ENCODE measurements at places on chromosomes 16 and 17. TPM values are rescaled to one million over a fixed set of nuclear protein-coding genes. Genes with fewer than 3 reads are reported as not detected.

DNA sequence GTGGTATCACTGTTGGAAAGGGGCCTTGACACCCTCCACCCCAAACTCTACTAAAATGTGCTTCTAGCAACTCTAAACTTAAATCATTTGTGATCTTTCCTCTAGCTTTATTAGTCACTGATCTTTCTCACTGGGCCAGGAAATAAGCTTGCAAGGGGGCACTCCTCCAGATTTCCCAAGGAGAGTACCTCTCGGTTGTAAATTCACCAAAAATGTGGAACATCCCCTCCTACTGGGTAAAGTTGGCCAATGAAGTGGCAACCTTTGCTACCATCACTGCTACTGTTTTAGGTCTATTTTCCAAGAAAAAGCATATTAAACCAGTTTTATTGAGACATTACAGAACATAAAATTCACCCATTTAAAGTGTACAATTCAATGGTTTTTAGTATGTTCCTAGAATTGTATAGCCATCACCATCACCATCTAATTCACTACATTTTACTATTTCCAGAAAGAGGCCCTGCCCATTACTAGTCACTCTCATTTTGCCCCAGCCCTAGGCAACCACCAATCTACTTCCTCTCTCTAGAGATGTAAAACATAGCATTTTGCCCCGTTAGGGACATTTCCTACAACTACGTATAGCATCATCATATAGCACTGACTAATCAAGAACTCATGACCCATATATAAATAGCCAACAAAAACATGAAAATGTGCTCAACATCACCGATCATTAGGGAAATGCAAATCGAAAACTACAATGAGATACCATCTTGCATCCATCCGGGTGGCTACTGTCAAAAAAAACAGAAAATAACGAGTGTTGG, 44.6 kb upstream of the ADCY9 start:
- no peak overlapping the region for H3K4me3 ChIP-seq
- DNase-seq: no peak
- no peak overlapping the region for H3K27ac ChIP-seq
- H3K4me1 ChIP-seq: no peaks in the 10 kb centered on the region

DNA sequence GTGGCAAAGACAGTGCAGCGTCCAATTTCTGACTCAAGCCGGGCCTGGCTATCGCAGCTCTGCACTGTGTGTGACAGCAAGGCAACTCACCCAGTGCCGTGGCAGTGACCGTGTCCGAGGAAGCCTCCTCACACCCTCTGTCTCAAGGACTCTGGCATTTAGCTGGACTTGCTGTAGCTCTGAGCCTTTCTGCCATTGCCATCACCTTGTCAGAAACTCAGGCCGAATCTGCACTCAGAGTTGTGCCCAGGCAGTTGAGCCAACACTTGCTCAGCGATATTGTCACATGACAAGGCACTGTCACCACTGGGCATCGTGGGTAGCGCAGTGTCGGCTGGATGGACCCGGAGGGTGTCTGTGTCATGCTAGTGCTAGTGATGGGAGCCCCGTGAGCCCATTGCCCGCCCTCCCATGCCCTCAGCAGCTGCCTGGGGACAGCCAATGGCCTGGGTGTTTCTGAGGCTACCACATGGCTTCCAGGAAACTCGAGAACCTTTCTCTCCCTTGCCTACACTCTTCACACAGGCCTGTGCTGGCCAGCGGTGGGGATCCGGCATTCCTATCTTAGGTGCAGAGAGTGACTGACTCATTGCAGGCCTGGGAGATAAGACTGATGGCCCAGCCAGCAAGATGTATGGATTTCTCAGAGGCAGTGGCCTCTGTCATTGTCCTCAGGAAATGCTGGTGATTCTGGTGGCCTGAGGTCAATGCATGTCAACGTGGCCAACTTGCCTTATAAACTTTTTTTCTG, 22.1 kb upstream of the STH start:
- no peaks in the 10 kb centered on the region for H3K36me3 ChIP-seq
- peak; percentile 22 for DNase-seq
- peaks cover 42% of the 10 kb centered on the region for H3K27me3 ChIP-seq

DNA sequence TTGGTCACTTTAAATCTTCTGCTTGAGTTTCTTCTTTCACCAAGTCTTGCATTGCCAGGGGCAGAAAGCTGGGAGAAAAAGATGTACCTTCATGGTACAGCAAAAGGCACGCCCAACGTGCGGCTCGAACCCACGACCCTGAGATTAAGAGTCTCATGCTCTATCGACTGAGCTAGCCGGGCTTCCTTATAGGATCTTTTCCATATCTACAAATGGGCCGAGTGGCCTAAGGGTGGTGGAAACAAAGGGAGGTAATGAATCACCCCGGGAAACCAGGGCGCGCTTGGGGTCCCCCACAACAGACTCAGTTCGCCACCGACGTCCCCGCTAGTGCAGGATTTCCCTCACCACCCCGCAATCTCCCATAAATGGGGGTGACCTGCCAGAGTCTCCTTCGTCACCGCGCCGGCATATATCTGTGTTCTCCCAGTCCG, 7.5 kb upstream of the OR1F1 start:
- no peak for DNase-seq
- peaks cover 32% of the 10 kb centered on the region for H3K27me3 ChIP-seq
- H3K4me3 ChIP-seq: no peak overlapping the region
- H3K4me1 ChIP-seq: no peaks in the 10 kb centered on the region
- H3K36me3 ChIP-seq: no peaks in the 10 kb centered on the region

- H3K4me1 ChIP-seq: peaks cover 20% of the 10 kb centered on the region
- no peaks in the 10 kb centered on the region for H3K27me3 ChIP-seq
- H3K4me3 ChIP-seq: no peak overlapping the region
- no peak overlapping the region for H3K27ac ChIP-seq
- DNase-seq: no peak
These were observed 37.1 kb downstream of the MPRIP start for GRCh38 chr17:17079336-17079735.

GRCh38 chr16:588639-588888, 1.3 kb upstream of the RAB40C start:
- peak; percentile 80 for DNase-seq
- H3K27me3 ChIP-seq: no peaks in the 10 kb centered on the region
- 0 out of 2 replicates have a peak, but pooled peaks cover 2% of the 10 kb centered on the region for H3K36me3 ChIP-seq
- H3K4me1 ChIP-seq: peaks cover 18% of the 10 kb centered on the region
- H3K4me3 ChIP-seq: peak overlapping the region; percentile 68
- H3K27ac ChIP-seq: peak overlapping the region; percentile 60

GRCh38 chr16:58454856-58455255, 45.1 kb upstream of the NDRG4 start:
- no peak for DNase-seq
- H3K36me3 ChIP-seq: no peaks in the 10 kb centered on the region
- peaks cover 18% of the 10 kb centered on the region for H3K27me3 ChIP-seq
- H3K4me3 ChIP-seq: no peak overlapping the region

DNA sequence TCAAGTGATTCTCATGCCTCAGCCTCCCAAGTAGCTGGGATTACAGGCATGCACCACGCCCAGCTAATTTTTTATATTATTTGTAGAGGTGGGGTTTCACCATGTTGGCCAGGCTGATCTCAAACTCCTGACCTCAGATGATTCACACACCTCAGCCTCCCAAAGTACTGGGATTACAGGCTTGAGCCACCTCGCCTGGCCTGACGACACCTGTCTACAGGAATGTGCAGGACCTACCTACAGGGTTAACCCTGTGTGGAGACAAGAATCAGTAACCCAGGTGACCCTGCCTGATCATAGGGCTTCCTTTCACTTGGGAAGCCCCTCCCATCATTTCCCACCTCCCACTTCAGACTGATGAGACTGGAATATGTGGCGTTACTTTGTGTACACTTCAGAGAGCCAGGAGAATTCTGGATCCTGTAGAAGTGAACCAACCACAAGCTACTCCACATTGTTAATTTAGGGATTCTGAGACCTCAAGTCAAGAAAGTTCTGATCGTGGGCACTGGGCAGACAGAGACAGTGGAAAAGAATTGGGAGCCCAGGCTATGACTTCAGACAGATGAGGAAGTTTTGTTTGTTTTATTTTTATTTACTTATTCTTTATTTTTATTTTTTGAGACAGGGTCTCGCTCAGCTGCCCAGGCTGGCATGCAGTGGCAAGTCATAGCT, 5.7 kb upstream of the MILR1 start:
- H3K36me3 ChIP-seq: no peaks in the 10 kb centered on the region
- H3K4me1 ChIP-seq: no peaks in the 10 kb centered on the region
- H3K27ac ChIP-seq: no peak overlapping the region
- H3K27me3 ChIP-seq: peaks cover 4% of the 10 kb centered on the region
- DNase-seq: no peak
- H3K4me3 ChIP-seq: no peak overlapping the region

DNA sequence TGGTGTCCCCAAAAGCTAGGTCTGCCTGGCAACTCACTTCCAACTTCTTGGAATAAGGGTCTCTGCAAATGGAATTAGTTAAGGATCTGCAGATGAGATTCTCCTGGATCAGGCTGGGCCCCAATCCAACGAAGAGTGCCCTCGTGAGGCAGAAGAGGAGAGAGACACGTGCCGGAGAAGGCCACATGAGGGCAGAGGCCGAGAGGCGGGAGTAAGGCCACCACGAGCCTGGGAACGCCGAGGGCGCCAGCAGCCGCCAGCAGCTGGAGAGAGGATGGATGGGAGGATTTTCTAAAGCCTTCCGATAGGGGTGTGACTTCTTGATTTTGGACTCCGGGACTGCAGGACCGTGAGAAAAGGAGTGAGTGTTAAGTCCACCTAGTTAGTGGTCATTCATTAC, 76.3 kb downstream of the JPH3 start:
- H3K4me1 ChIP-seq: peaks cover 9% of the 10 kb centered on the region
- no peak overlapping the region for H3K27ac ChIP-seq
- DNase-seq: no peak

GRCh38 chr16:64380751-64381150, 741.1 kb downstream of the CDH11 start:
- H3K4me1 ChIP-seq: no peaks in the 10 kb centered on the region
- no peaks in the 10 kb centered on the region for H3K27me3 ChIP-seq
- no peak for DNase-seq
- no peak overlapping the region for H3K27ac ChIP-seq

DNA sequence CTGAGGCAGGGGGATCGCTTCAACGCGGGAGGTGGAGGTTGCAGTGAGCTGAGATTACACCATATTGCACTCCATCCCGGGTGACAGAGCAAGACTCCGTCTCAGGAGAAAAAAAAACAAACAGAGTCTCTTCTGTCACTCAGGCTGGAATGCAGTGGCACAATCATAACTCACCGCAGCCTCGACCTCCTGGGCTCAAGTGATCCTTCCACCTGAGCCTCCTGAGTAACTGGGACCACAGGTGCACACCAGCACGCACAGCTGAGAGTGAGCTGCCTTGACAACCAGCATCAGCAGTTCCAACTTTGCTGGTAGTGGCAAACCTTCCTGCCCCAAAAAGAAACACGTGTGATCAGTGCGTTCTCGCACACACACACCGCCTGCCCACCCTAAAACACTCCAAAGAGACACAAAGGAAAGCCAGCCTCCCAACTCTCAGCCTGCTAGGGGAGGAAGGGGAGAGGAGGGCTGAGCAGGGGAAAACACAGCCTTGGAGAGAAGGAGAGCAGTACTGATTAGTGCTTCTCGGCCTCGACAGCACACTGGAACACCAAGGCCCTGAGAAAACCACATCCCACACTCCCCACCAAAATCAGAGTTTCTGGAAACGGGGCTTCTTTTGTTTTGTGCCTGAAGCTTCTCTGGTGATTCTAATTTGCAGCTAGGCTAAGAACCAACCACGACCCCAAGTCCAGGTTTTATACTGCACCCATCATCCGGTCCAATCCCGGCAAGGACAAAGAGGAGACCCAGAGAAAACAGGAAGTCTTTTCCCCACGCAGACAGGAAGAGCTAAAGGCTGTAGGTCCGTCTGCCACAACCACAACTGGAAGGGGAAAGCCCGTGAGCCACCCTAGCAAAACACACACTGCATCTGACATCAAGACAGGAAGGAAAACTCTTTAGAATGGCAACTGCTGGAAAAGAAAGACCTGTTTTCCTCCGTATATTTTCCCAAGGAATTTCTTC, 28.8 kb downstream of the ZCCHC14 start:
- peaks cover 4% of the 10 kb centered on the region for H3K36me3 ChIP-seq
- no peak overlapping the region for H3K4me3 ChIP-seq
- peak overlapping the region; percentile 82 for H3K27ac ChIP-seq
- peaks cover 23% of the 10 kb centered on the region for H3K4me1 ChIP-seq
- DNase-seq: peak; percentile 89

DNA sequence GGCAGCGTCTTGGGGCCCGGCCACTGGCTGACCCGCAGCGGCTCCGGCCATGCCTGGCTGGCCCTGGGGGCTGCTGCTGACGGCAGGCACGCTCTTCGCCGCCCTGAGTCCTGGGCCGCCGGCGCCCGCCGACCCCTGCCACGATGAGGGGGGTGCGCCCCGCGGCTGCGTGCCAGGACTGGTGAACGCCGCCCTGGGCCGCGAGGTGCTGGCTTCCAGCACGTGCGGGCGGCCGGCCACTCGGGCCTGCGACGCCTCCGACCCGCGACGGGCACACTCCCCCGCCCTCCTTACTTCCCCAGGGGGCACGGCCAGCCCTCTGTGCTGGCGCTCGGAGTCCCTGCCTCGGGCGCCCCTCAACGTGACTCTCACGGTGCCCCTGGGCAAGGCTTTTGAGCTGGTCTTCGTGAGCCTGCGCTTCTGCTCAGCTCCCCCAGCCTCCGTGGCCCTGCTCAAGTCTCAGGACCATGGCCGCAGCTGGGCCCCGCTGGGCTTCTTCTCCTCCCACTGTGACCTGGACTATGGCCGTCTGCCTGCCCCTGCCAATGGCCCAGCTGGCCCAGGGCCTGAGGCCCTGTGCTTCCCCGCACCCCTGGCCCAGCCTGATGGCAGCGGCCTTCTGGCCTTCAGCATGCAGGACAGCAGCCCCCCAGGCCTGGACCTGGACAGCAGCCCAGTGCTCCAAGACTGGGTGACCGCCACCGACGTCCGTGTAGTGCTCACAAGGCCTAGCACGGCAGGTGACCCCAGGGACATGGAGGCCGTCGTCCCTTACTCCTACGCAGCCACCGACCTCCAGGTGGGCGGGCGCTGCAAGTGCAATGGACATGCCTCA, 773 bp downstream of the NTN3 start:
- DNase-seq: no peak
- no peaks in the 10 kb centered on the region for H3K36me3 ChIP-seq
- no peak overlapping the region for H3K27ac ChIP-seq
- no peaks in the 10 kb centered on the region for H3K27me3 ChIP-seq
- H3K4me1 ChIP-seq: peaks cover 24% of the 10 kb centered on the region

- H3K4me3 ChIP-seq: no peak overlapping the region
- H3K36me3 ChIP-seq: peaks cover 6% of the 10 kb centered on the region
- H3K4me1 ChIP-seq: 0 out of 2 replicates have a peak, but pooled peaks cover 2% of the 10 kb centered on the region
- H3K27me3 ChIP-seq: no peaks in the 10 kb centered on the region
These were observed 3.1 kb upstream of the SETD6 start for GRCh38 chr16:58511933-58512815.

- H3K27ac ChIP-seq: peak overlapping the region; percentile 46
- peak; percentile 34 for DNase-seq
- peaks cover 35% of the 10 kb centered on the region for H3K4me1 ChIP-seq
- H3K27me3 ChIP-seq: no peaks in the 10 kb centered on the region
These were observed 3.1 kb downstream of the ITPRIPL2 start for GRCh38 chr16:19116711-19117449.

- no peak overlapping the region for H3K4me3 ChIP-seq
- no peaks in the 10 kb centered on the region for H3K36me3 ChIP-seq
- peak; percentile 96 for DNase-seq
These were observed 233.4 kb upstream of the HSBP1 start for GRCh38 chr16:83574388-83574787.

SKAP1 gene
- total RNA-seq: not detected

HS3ST3B1 gene
- total RNA-seq: 4.3 TPM

KCNJ2 gene
- 5.8 TPM for total RNA-seq

EXOC3L1 gene
- not detected for total RNA-seq

CD300LF gene
- not detected for total RNA-seq

KRT24 gene
- total RNA-seq: not detected

CHD9NB gene
- 1.1 TPM for total RNA-seq

NPIPB9 gene
- 0.56 TPM for total RNA-seq

KRTAP16-1 gene
- total RNA-seq: not detected

PRSS22 gene
- total RNA-seq: not detected

NOXO1 gene
- total RNA-seq: not detected

SBK1 gene
- total RNA-seq: under 0.01 TPM

UBE2O gene
- 17.6 TPM for total RNA-seq

LDAF1 gene
- 62.2 TPM for total RNA-seq

All from IMR-90 (cell line).